ENCODE measurements at places on chromosomes 11 and 22.

- no peak for DNase-seq
Observed at GRCh38 chr11:76850815-76851214, 9.9 kb upstream of the ACER3 start.

- no peak for DNase-seq
Observed at GRCh38 chr11:44561275-44561805, 4.1 kb upstream of the CD82 start.

DNA sequence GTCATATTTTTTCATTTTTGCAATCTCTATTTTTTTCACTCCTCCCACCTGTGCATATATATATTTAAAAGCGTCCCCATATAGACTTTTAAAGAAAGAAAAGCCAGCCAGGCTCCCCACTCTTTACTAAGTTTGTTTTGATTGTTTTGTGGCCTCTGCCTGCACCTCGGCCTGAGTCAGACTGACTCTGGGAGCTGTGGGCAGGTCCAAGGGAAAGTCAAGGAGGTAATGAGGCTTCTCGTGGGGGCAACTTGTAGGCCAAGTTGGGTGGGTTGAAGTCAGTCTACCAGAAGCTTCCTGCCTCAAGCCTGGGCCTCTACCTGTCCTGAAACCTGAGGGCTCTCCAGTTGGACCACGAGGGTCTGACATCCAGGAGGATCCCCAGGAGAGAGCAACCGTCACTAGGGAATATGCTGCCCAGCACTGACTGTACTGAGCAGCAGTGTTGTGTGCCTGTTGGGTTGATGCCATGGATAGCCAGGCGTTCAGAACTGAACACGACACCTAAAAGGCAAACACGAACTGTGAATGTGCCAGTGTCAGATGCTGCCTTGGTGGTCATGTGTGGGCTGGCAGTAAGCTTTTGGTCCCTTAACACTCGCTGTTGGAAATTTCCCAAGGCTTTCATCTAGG, 58.8 kb downstream of the BMAL1 start:
- DNase-seq, result no peak

DNA sequence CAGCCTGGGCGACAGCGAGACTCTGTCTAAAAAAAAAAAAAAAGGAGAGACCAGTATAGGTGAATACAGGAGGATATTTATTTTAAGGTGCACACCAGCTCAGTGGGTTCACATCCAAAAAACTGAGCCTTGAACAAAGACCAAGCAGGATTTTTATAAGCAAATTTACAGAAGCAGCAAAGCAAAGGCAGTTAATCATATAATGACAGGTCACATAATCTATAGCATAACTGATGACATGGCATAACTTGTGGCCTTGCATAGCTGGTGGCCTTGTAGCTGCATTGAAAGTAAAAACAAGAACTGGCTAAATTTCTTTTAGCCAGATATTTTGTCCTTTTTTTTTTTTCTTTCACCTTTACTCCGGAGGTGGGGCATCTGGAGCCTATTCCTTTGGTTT, 2.7 kb upstream of the PLAAT3 start:
- no peak for DNase-seq

GRCh38 chr11:61293867-61294716, 1.0 kb downstream of the VWCE start:
- DNase-seq, result peak; percentile 60

DNA sequence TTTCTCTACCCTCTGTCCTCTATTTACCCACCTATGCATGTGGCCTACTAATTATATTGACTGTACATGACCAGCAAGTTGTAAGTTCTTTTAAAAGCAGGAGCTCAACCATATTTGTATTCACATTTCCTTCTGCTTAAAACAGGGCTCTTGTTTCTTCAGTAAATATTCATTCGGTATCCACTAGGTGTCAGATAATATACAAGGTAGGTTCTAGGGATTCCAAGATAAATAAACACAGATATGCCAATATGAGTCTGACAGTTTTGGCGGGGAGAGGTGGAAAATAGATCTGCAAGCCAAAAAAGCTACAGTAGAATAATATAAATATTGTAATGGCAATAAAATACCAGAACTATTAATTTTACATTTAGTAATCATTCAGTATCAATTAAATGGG, 15.3 kb upstream of the RAB30 start:
- DNase-seq, result no peak

GRCh38 chr11:66924272-66924671, 33.9 kb downstream of the PC start:
- DNase-seq, result no peak

GRCh38 chr11:108500721-108501120, 2.5 kb upstream of the POGLUT3 start:
- no peak for DNase-seq

- no peak for DNase-seq
Observed at GRCh38 chr11:76107971-76108370, 98.3 kb downstream of the WNT11 start.

GRCh38 chr11:29801561-29801960, 215.3 kb downstream of the KCNA4 start:
- DNase-seq, result no peak

DNA sequence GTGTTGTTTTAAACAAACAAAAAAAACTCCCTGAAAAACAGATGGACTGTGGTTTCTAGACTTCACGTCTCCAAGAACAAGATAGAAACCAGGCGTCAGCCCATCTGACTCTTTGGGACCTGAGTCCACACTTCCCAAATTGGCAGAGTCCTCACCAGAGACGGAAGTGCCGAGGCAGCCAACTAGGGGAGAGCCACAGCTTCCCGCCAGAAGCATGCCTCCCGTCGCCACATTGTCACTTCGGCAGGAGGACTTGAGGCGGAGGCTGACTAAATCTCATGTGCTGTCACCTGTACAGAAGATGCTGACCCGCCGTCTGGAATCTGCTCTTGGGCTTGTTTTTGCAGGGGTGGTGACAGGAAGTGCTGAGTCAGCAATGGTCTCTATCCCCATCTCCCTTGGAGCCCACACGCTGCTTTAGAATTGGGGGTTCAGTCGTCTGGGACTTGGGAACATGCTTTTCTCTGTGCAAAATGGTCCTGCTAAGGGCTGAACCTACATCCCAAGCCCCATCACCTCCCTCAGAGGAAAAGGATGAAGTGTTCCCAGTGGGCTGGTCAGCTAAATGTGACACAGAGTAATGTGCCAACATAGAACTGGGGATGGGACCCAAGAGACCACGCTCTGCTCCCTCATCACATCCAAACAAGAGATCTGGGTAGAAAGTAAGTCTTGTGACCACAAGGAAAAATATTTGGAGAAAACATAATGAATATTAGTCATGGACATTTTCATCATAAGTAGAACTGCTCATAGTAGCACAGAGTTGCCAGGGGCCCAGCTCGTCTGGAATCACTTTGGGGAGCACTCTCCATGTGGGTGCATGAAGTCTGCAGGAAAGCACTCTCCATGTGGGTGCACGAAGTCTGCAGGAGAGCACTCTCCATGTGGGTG, 152.9 kb downstream of the SNX19 start:
- DNase-seq, result no peak

GRCh38 chr11:30453705-30454104, 130.8 kb downstream of the ARL14EP start:
- DNase-seq, result no peak

DNA sequence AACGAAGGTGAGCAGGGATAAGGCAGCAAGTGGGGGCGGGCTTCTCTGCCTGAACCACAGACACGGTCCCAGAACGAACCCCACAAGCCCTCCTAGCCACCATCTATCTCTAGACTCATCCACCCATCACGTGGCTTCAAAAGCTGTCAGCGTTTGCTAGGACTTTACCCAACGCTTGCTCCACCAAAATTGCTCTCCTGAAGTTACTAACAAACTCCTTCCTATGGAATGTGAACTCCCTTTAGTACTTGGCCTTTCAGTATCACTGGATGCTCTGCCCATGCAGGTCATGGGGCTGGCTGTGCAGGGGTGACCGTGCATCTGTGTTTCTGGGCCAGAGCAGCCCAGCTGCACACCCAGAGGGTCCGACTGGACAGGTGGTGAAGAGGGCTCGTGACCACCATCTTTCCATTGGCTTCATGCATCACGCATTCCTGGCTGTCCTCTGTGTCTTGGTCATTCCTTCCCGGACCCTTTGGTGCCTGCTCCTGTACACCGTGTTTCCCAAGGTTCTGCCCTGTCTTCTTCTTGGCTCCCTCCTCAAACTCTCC, 85.1 kb downstream of the MYO7A start:
- no peak for DNase-seq

DNA sequence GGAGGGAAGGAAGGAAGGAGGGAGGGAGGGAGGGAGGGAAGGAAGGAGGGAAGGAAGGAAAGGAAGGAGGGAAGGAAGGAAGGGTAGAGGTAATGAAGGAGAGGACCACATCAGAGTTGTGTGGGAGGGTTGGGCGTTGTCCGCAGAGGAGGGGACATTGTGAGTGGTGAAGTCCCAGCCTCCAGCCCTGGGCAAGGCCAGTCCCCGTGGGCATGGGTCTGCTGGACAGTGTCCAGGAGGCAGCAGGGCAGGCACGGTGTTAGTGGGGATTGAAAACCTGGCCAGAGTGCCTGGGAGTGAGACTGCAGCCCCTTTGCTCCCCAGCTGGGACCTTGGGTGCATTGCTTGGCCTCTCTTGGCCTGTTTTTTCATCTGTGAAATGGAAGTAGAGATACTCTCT, 1462.3 kb downstream of the BRD1 start:
- DNase-seq, result no peak

DNA sequence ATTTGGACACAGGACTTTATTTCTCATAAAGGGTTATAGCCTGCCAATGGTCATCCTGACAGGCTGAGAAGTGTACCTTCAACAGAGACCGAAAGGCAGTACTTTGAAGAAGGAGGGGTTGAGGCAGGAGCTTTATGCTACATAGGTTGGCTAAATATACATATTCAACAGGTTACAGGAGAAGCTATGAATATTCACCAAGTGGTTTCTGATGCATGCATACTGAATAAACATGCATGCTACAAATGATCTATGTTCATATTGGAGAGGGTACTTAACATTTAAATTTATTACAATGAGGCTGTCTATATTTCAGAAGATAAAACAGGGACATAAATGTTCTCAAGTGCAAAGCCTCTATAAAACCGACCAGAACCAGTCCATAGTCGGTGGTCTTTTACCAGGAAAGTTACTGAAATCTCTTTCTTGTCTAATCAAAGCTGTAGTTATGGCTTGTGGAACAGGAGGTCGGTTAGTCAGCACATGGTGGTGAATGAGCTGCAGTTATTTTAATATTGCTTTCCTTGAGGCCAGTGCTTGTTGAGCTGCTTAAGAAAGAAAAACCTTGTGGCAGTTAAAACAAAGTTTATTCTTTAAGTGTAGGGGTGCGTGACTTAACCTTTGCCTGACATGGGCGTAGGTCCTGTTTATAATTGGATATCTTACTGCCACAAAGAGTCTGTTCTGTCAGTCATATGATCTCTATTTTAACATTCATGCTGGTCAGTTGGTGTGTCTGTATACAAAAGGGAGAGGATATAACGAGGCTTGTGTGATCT, 19.5 kb downstream of the CNTF start:
- no peak for DNase-seq

DNA sequence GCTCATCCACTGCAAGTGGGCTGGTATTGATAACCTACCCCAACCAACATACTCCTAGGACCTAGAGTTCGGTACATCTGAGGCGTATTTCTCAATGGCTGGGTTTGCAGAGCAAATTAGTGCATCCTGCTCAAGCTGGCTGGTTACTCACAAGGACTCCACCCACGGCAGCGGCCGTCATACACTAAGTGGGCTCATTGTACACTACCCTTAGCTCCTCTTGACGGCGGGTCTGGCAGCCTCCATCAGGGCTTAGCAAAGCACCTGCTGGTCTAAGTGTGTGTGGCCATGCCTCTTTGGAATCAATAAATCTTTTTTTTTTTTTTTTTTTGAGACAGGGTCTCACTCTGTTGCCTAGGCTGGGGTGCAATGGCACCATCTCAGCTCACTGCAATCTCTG, 20.2 kb upstream of the KCNJ11 start:
- no peak for DNase-seq

DNA sequence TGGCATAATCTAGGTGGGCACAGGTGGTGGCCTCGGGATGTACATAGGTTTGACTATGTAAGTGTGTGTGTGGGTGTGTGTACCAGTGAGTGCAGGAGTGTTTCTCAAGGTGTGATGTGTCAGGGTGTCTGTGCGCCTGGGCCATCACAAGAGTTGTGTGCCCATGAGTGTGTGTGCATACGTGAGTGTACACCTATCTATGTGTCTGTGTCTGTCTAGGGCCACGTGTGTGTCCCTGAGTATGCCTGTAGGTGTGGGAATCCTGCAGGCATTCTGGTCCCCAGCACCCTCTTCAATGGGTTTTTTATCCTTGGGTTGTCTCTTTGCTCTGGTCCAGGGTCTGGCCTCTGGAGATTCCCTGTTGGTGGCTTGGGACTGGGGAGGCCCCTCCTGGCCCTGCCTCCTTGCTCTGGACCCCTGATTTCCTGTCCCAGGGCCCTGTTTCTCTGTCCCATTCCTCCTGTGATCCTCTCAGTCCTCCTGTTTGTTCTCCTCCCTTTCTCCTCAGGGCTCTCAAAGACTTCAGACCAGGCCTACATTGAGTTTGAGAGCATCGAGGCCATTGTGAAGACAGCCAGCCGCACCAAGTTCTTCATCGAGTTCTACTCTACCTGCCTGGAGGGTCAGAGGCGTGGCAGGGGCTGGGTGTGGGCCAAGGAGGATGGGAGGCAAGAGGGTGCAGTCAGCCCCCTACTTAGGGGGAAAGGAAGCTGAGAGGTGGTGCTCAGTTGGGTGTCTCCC, 9.4 kb downstream of the INPPL1 start:
- DNase-seq, result no peak

GRCh38 chr11:73513707-73514106, 84.2 kb downstream of the FAM168A start:
- no peak for DNase-seq

DNA sequence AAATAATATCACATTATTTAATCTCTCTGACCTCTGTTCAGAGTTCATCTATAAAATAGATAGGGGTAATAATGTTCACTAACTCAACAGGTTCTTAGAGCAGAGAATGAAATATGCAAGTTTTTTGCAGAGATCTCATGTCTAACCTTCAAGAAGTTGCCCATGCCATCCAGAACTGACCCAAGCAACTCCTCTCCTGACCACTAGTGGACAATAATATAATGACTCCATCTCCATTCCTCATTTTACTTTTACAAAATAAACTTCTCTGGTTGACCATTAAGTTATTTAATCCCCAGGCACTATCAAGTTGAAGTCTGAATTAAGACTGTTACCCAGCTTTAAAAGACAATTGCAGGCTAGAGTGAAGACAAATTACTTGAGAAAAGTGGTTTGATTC, 382.6 kb downstream of the KCNA4 start:
- no peak for DNase-seq

DNA sequence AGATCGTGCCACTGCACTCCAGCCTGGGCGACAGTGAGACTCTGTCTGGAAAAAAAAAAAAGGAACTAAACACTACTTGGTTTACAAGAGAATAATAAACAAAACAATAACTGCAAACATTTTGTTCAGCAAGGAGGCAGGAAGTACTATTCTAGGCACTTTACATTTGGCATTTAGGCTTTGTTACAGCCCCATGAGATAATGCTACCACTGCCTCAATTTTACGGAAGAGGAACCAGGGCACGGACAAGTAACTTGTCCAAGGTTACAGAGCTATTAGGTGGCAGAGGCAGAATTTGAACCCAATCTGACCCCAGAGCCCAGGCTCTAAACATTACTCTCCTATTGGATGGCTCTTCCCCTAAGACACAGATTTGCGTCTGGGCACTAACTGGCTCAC, 108.7 kb upstream of the AKIP1 start:
- no peak for DNase-seq
